ENCODE measurements at places on chromosomes 4 and X.

DNA sequence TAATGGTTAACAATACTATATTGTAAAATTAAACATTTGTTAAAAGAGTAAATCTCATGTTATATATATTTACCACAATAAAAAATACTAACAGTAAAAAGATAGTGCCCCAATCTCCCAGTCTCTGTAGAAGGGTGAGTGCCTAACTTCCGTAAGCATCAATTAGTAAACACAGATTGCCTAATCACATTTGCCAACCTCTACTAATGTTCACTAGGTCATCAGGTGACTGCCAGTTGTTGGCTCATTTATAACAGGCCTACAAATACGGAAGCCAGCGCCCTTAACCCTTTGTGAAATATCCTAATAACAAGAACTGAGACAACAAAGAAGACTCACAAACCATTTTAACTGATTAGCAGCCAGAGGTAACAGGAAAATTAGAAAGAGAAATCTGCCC, 345.1 kb downstream of the INPP4B start:
- DNase-seq, result no peak

GRCh38 chr4:140172960-140173359, 19.0 kb upstream of the MAML3 start:
- no peak for DNase-seq

DNA sequence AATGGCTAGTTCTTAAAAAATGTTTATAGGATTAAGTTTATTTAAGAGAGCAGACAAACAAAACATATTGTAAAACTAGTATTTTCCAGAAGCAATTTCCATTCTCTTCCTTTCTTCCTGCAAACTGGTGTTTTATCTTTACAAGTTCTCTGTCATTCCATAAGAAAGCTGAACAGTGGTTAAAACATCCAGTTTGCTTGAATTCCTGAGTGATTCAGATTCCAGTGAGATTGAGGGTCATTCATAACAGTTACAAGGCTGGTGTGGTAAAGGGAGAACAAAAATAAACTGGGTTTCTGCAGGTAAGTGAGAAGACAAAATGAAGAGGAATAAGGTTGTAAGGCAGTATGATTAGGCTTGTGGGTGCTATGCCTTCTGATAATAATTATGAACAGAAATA, 544.8 kb upstream of the DIPK2B start:
- DNase-seq, result no peak

DNA sequence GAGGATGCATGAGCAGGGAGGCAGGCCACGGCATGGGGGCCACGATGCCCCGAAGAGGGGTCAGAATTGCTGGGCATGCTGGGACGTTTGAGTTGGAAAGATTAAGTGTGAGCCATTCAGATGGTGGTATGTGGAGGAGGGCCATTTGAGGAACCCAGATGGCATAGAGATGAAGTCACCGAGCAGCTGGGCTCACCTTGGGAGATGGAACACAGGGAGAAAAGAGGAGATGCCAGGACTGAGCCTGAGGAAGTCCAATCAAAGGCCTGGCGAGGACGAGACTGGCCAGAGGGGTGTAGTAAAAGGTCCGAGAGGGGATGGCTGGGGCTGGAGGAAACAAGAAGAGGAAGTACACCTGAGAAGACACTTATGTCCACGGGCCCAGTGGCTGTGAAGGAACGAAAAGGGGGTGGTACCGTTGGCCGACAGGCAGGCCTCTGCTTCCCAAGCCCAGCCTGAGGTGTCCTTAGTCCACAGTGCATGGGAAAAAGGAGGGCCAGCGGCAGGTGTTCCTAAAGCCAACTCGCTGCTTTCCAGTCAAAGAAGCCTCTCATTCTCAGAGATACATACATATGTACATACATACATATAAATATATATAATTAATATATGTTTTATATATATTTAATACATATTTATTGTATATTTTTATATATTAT, 54.6 kb upstream of the CLCN4 start:
- no peak for DNase-seq

GRCh38 chr4:136725286-136726081, 806.8 kb downstream of the PCDH18 start:
- no peak for DNase-seq

DNA sequence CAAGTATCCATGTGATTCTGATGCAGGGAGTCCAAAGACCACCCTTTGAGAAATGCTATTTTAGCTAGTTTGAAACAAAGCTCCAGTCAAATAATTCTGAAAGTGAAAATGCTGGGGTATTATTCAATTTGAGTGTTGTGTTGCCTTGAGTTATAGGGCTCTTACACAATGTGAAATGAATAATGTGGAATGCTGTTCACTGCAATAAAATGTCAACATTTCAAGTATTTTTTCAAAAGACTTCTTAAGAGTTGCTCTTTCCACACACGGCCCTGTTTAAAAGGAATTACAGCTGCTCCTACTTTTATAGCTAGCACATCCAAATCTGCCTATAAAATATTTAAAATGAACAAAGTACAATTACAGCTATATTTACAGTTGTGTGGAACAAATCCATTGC, 27.5 kb upstream of the PLS3 start:
- DNase-seq, result no peak

DNA sequence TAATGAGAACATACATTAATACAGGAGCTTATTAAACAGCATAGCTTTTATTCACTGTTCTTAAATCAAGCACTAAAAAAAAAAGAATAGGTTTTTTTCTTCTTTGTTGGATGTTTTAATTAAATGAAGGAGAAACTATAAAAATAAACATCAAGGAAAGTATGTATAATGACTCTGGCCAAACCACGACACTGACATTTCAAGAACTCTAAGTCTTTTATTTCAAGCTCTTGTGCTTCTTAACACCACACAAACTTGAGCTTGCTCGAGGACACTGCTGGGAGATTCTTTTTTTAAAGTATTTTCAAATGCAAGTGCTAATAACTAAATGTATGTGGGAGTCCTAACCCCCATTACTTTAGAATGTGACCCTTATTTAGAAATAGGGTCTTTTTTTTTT, 204.9 kb upstream of the PPARGC1A start:
- DNase-seq, result no peak

GRCh38 chr4:24470666-24471485, 113.5 kb downstream of the DHX15 start:
- no peak for DNase-seq

- DNase-seq, result no peak
These were observed 50.5 kb downstream of the GRK4 start for GRCh38 chr4:3013839-3014350.

- DNase-seq, result no peak
These were observed 29.5 kb upstream of the FGFR3 start for GRCh38 chr4:1763550-1764080.

DNA sequence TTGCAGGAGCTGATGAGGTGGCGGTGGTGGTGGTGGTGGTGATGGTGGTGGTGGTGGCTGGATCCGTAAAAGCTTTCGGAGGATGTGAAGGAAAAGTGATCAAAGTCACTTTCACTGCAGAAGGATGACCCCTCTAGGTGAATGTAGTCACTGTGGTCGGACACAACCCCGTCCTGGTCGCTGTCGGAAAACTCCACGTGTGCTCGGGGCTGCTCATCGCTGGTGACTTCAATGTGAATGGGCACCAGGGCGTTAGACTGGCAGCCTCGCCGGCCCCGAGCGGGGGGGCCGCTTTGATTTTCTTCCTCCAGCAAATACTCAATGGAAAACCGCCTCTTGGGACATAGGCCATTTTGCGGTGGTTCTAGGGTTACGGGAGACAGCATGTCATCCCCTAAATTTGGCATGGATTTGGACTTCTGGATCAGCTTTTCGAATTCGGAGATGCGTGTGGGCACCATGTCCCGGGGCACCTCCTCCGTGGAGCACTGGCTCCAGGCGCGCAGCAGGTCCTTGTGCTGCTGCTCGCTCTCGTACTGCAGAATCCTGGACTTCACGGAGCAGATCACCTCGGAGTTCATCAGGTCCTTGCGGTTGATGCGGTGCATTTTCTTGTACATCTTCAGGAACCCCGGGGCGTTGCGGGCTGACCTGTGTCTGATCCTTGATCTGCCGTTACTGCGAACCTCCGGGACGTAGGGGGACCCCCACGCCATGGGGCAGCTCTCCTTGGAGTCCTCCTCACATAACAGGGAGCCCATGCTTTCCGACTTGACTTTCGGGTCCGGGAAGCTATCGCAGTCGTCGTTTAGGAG, 88.3 kb upstream of the PDLIM3 start:
- no peak for DNase-seq

DNA sequence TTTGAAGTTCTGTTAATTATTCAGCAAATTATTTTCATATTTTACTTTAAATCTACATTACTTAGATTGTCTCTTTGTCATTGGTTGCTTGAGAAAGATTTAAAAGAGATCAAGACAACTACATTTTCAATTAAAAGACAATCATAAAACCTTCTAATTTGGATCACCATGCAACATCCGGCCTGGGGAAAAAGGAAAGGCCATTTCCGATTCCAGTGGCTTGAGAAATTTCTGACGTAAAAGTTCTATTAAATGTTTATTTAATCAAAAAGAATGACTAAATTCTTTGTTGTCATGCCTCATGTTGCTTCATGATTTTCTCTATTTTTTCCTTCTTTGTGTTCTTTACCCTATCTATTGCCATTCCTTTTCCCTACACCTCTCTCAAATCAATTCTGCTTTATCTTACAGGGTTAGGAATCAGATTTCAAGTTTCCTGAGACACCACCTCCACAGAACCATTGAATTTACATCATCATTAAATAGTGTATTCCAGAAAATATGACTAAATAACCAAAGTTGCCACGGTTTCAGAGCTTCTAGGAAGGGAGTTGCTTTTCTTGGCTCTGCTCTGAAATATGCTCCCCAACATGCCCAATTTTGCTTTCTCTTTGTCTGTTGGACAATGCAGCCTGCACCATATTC, 124.6 kb upstream of the ACSL4 start:
- no peak for DNase-seq

- DNase-seq, result no peak
These were observed 22.8 kb upstream of the MAP7D3 start for GRCh38 chrX:136273986-136274385.

DNA sequence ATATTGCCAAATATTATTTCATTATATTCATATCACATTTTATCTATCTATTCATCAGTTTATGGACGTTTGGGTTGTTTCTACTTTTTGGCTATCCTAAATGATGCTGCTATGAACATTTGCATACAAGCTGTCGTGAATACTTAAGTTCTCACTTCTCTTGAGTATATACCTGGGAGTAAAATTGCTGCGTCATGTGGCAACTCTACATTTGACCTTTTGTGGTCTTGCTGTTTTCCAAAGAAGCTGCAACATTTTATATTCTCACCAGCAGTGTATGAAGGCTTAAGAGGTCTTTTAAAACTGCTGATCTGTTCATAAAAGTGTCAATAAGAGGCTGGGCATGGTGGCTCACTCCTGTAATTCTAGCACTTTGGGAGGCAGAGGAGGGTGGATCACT, 5.8 kb downstream of the PYURF start:
- no peak for DNase-seq

DNA sequence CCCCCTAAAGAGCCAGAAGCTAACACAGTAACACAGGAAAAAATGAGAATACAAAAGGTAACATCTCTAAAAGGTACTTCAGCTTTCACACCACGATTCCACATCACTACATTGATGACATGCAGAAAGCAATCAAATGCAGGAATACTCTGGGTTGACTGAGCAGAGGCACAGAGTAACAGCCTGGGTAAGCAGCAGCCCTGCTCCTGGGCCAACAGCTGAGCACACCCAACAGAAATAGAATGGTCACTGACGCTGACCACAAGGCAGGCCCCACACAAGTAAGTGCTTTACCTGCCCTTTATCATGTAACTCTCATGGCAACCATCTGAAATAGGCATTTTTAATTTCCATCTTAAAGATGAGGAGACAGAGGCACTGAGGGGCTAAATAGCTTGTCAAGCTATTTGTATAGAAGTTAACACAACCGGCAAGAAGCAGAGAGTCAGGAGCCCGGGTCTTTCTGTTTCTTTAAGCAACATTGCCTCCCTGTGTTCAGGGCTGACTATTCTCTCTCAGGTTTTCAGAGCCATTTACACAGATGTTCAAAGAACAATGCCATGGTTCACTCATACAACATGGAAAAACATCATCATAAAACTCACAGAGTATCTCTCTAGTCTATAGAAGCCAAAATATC, 168.9 kb downstream of the ZNF674 start:
- DNase-seq, result peak; percentile 2

DNA sequence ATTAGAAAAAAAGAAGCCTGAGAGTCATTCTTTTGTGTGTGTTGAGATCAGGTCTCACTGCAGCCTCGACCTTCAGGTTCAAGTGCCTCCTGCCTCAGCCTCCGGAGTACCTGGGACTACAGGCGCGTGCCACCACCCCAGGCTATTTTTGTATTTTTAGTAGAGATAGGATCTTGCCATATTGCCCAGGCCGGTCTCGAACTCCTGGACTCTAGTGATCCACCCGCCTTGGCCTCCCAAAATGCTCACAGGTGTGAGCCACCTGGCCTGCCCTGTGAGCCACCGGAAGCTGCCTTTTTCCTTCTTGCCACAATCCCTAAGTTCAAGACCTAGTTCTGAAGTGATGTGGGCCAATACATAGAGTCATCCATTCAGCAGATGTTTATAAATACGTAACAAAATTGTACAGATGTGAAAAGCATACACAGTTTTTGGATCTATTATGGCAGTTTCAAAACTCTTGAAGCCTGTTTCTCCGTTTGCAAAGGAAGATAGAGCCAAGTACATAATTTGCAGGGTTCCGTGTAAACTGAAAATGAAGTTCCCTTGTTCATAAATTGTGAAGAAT, 536 bp upstream of the CTSO start:
- no peak for DNase-seq

DNA sequence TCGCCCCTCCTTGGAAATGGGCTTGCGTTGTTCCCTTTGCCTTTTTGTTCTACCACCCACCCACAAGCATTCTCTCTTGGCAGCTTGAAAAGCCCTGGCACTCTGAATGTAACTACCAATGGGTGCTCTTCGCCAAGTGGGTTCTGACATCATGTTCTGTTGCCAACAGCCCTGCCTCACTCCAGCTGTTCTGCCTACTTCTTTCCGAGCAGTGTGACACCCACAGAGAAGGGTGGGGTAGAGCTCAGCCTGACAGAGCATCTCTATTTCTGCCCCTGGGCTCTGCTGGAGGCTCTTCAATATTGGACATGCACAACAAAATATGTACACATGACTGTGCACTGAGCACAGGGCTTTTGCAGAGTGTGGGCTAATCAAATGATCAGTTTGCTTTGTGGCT, 15.6 kb upstream of the EXOSC9 start:
- DNase-seq, result no peak

DNA sequence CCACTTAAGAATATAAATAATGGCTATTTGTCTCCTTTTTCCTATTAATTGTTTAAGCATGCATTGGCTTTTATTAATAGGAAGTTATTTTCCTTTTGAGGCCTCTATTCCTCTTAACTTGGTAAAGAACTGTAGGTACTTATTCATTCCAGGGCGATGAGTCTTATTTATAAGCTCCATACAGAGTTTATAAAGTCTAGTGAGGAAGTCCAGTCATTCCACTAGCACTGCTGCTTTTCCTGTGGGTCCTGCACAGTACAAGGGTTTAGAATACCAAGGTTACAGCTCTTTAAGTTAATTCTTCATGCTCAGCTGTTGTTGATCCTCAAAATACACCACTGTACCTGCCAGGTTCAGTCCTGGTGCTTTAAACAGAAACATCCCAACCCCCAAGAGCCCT, 28.5 kb upstream of the WNK3 start:
- DNase-seq, result no peak

- DNase-seq, result peak; percentile 6
These were observed 733 bp downstream of the FRYL start for GRCh38 chr4:48779095-48779997.

All from NCI-H1930 (cell line).